ENCODE measurements at places on chromosomes 4 and X. TPM values are rescaled to one million over a fixed set of nuclear protein-coding genes. Genes with fewer than 3 reads are reported as not detected.
A peak's percentile ranks its signal among the peaks of the same experiment; 100 is the strongest.

- H3K4me1 ChIP-seq = peaks cover 3% of the 10 kb centered on the region
- peak; percentile 91 for DNase-seq
- no peak overlapping the region for H3K27ac ChIP-seq
- H3K4me3 ChIP-seq = no peak overlapping the region
- no peaks in the 10 kb centered on the region for H3K36me3 ChIP-seq
- H3K27me3 ChIP-seq = no peaks in the 10 kb centered on the region
Observed at GRCh38 chr4:54525602-54526001, 132.2 kb upstream of the KIT start.

PHOX2B gene
- not detected for polyA plus RNA-seq

H2BW2 gene
- not detected for polyA plus RNA-seq

GRCh38 chr4:72895408-72895807 is 174.1 kb downstream of the COX18 start:
- H3K36me3 ChIP-seq = no peaks in the 10 kb centered on the region
- no peak overlapping the region for H3K4me3 ChIP-seq
- no peaks in the 10 kb centered on the region for H3K27me3 ChIP-seq
- no peak overlapping the region for H3K27ac ChIP-seq
- no peak for DNase-seq

DNA sequence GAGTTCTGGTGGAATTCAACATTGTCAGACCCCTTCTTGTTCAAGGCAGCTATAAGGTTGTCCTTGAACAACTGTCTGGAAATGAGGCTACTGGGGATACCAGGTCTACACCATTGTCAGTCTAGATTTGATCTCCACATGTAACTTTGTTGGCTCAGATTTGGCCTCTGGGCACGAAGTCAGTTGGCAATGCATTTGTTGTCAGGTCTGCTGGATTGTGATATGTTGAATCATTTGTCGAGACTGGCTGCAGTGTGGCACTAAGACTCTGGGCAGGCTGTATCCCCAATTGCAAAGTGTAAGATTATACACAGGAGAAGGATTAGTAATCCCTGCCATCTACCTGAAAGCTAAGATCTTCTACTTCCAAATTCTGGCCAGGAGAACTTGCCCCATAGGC is 26.5 kb downstream of the ZNF81 start:
- H3K4me3 ChIP-seq = no peak overlapping the region
- H3K27me3 ChIP-seq = no peaks in the 10 kb centered on the region
- no peaks in the 10 kb centered on the region for H3K4me1 ChIP-seq
- H3K36me3 ChIP-seq = no peaks in the 10 kb centered on the region

GRCh38 chrX:75968293-75968692 is 183.2 kb upstream of the MAGEE2 start:
- no peak overlapping the region for H3K4me3 ChIP-seq
- no peak overlapping the region for H3K27ac ChIP-seq
- H3K4me1 ChIP-seq = no peaks in the 10 kb centered on the region
- no peak for DNase-seq
- H3K36me3 ChIP-seq = no peaks in the 10 kb centered on the region

DNA sequence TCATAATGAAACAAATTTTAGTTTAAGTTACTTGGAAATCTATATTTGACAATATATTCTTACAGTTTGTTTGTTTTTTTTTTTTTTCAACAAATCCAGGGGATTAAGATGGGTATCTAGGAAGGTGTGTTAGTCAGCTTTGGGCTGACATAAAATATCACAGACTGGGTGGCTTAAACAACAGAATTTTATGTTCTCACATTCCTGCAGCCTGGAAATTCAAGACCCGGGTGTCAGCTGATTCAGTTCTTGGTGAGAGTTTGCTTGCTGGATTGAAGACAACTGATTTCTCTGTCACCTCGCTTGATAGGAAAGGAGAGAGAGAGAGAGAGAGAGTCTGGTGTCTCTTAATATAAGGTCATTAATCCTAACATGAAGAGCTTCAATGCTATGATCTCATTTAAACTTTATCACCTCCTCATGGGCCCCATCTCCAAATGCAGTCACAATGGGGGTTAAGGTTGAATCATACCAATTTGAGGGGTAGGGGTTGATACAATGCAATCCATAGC is 465.2 kb downstream of the CENPC start:
- no peaks in the 10 kb centered on the region for H3K36me3 ChIP-seq
- no peak for DNase-seq
- H3K4me1 ChIP-seq = no peaks in the 10 kb centered on the region
- no peaks in the 10 kb centered on the region for H3K27me3 ChIP-seq
- no peak overlapping the region for H3K27ac ChIP-seq

GRCh38 chr4:127782275-127783025 is at the start of gene HSPA4L:
HSPA4L (plus strand) TSS chr4:127782322; CDS start chr4:127782551, 229 bp downstream.
- peak; percentile 45 for DNase-seq
- H3K27me3 ChIP-seq = no peaks in the 10 kb centered on the region
- no peaks in the 10 kb centered on the region for H3K4me1 ChIP-seq
- H3K36me3 ChIP-seq = no peaks in the 10 kb centered on the region

- peaks cover 7% of the 10 kb centered on the region for H3K27me3 ChIP-seq
- H3K36me3 ChIP-seq = no peaks in the 10 kb centered on the region
- no peaks in the 10 kb centered on the region for H3K4me1 ChIP-seq
- DNase-seq = no peak
Observed at GRCh38 chrX:1465286-1466231, 12.8 kb upstream of the ASMTL start.

- H3K27ac ChIP-seq = no peak overlapping the region
- H3K4me1 ChIP-seq = peaks cover 2% of the 10 kb centered on the region
- no peak overlapping the region for H3K4me3 ChIP-seq
- H3K27me3 ChIP-seq = no peaks in the 10 kb centered on the region
Observed at GRCh38 chr4:106048250-106048971, 153.1 kb downstream of the NPNT start.

DNA sequence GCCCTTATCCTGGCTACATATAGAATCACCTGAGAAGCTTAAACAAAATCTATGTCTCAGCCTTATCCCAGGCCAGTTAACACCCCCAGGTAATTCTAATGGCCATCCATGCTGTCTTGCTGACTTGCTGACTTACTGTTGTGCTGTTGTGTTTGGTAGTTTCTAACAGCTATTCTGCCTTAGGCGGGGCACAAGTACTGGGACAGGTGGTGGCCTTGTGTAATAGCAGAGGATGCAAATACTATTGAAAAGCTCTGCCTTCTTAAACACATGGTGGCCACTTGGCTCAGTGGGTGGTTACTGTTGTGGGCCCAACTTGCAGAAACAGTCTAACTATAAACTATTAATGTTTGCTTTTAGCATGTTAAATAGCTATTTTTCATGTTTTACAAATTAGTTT is 56.2 kb downstream of the CDS1 start:
- H3K27ac ChIP-seq = no peak overlapping the region
- H3K4me3 ChIP-seq = no peak overlapping the region
- peaks cover 2% of the 10 kb centered on the region for H3K4me1 ChIP-seq
- H3K36me3 ChIP-seq = no peaks in the 10 kb centered on the region

GRCh38 chr4:146029147-146029546 is 90.5 kb upstream of the ZNF827 start:
- no peak for DNase-seq
- no peaks in the 10 kb centered on the region for H3K4me1 ChIP-seq

DNA sequence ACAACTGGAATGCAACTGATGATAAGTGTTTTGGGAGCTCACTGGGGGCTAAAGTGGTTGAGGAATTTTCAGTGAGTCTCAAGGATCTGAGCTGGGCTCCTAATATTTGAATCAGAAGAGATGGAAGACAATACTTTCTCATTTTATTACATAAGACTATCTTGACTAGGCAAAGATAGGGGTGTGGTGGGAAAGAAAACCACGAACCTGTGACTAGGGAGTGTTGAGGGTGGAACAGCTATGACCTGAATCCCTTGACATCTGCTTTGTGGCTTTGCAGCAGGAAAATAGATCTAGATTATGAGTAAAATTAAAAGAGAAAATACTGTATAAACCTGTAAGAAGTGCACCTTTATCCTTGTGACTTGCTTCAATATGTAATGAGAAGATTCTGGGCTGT is 295.1 kb upstream of the TEX13A start:
- no peaks in the 10 kb centered on the region for H3K4me1 ChIP-seq
- DNase-seq = no peak
- no peaks in the 10 kb centered on the region for H3K27me3 ChIP-seq
- H3K4me3 ChIP-seq = no peak overlapping the region

- no peaks in the 10 kb centered on the region for H3K36me3 ChIP-seq
- H3K27me3 ChIP-seq = no peaks in the 10 kb centered on the region
- H3K4me1 ChIP-seq = no peaks in the 10 kb centered on the region
- no peak overlapping the region for H3K27ac ChIP-seq
- peak; percentile 47 for DNase-seq
Observed at GRCh38 chrX:68365341-68365740, 68.0 kb downstream of the OPHN1 start.

- H3K4me1 ChIP-seq = peaks cover 4% of the 10 kb centered on the region
- H3K36me3 ChIP-seq = no peaks in the 10 kb centered on the region
- no peak overlapping the region for H3K4me3 ChIP-seq
- DNase-seq = peak; percentile 7
- H3K27ac ChIP-seq = no peak overlapping the region
- H3K27me3 ChIP-seq = no peaks in the 10 kb centered on the region
Observed at GRCh38 chrX:11465648-11466411, 172.6 kb downstream of the AMELX start.

GRCh38 chr4:102557636-102558035 is 56.5 kb downstream of the NFKB1 start:
- peaks cover 2% of the 10 kb centered on the region for H3K4me1 ChIP-seq
- no peaks in the 10 kb centered on the region for H3K36me3 ChIP-seq
- no peak overlapping the region for H3K27ac ChIP-seq
- no peak overlapping the region for H3K4me3 ChIP-seq
- DNase-seq = no peak

GRCh38 chrX:316351-317325 is 2.0 kb downstream of the GTPBP6 start:
- no peak overlapping the region for H3K27ac ChIP-seq
- no peaks in the 10 kb centered on the region for H3K27me3 ChIP-seq
- peaks cover 2% of the 10 kb centered on the region for H3K4me1 ChIP-seq
- H3K36me3 ChIP-seq = peaks cover 32% of the 10 kb centered on the region

- H3K27me3 ChIP-seq = no peaks in the 10 kb centered on the region
- DNase-seq = no peak
- no peaks in the 10 kb centered on the region for H3K36me3 ChIP-seq
- no peak overlapping the region for H3K4me3 ChIP-seq
- no peaks in the 10 kb centered on the region for H3K4me1 ChIP-seq
Observed at GRCh38 chr4:66404141-66404540, 733.9 kb upstream of the EPHA5 start.

TMSB15B gene
- 9.0 TPM for polyA plus RNA-seq

PDGFRA gene
- polyA plus RNA-seq = 50.0 TPM

PRR32 gene
- polyA plus RNA-seq = not detected

DNA sequence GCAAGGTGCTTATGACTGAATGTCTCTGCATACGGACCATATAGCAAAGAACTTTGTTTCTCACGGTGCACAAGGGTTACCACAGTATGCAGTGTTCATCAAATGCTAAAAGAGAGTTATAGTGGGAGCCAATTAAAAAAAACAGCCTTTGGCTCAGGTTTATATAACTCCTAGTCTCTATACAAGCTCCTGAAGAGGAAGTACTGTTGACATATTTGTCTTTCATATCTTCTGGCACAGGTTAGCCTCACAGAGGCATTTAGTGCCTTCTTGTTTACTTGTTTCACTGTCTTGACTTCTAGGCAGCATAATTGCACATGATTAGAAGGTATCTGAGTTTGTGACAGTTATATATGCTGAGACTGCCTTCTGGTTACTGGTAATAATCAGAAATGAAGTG is 158.8 kb upstream of the FAM47C start:
- no peaks in the 10 kb centered on the region for H3K36me3 ChIP-seq
- H3K27me3 ChIP-seq = no peaks in the 10 kb centered on the region
- H3K4me1 ChIP-seq = no peaks in the 10 kb centered on the region
- DNase-seq = no peak

DNA sequence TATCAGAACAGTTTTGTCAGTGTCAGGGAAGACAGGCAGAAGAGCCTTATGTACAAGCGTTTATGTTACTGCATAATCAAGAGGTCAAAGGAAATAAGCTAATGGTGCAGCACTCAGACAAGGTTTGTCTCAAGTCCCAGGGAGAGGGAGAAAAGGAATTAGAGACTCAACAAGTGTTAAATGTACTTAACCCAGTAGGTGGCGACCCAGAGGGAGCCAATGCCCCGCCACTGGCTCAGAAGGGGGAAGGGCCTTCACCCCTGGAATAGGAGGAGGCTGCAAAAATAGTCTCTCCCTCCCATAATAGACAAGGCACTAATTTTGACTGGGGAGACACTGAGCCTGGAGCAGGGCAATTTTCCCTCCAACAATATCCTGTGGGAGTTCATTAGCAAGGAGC is 14.1 kb upstream of the PAPSS1 start:
- H3K27me3 ChIP-seq = peaks cover 4% of the 10 kb centered on the region
- no peak overlapping the region for H3K27ac ChIP-seq
- H3K36me3 ChIP-seq = no peaks in the 10 kb centered on the region
- no peak overlapping the region for H3K4me3 ChIP-seq
- DNase-seq = no peak

DNA sequence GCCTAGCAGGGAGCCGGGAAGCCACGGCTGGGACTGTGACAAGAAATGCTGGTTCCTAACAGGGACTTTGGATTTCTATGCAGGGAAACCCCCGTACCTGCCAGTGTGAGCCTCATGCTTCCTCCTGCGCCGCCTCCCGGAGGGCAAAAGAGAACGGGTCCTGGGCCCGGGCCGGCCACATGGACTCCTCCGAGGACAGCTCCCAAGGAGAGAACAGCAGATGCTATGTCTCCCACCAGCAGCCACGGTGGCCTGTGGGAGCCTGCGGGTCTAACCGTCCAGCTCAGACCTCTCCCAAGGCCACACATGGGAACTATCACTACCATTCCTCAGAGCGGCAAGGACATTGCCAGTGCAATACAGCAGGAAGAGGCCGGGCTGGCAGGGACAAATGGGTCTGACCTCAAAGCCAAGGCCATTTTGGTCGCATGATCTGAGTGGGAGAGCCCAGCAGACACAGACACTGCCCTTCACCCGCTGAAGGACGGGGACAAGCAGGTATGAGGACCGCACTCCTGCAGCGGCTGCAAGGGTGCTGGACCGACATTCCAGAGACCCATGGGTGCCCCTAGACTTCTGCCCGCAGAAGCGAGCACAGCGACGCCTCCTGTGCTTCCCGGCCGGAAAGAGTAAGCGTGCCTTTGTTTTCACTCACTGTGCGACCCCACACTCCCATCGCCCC is 4.5 kb upstream of the C4orf50 start:
- H3K27me3 ChIP-seq = no peaks in the 10 kb centered on the region
- no peak overlapping the region for H3K4me3 ChIP-seq
- DNase-seq = no peak
- H3K4me1 ChIP-seq = no peaks in the 10 kb centered on the region
- no peak overlapping the region for H3K27ac ChIP-seq

DNA sequence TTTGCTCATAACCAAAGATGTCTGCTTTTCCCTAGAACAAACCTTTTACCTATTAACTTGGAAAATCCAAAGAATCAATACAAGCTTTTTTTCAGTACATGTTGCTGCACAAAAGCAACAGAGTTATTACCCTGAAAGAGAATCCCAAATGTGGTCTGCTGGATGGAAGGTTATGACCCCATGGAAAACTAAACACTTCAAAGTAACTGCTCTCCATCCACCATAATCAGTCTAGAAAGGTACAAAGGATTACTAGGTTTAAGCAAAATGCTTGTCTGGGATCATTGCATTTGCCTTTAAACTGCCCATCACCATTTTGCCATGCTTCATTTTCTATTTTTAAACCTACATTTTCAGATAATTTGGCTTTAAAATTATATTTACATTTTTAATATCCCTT is 11.7 kb downstream of the MMRN1 start:
- H3K27me3 ChIP-seq = no peaks in the 10 kb centered on the region
- no peak overlapping the region for H3K4me3 ChIP-seq
- no peak for DNase-seq
- no peaks in the 10 kb centered on the region for H3K4me1 ChIP-seq

- no peaks in the 10 kb centered on the region for H3K36me3 ChIP-seq
- H3K27me3 ChIP-seq = no peaks in the 10 kb centered on the region
- no peak overlapping the region for H3K27ac ChIP-seq
- no peak for DNase-seq
- no peaks in the 10 kb centered on the region for H3K4me1 ChIP-seq
Observed at GRCh38 chr4:74364256-74364651, 691 bp upstream of the EREG start.

KCND1 gene
- 1.9 TPM for polyA plus RNA-seq

ADGRG2 gene
- 0.07 TPM for polyA plus RNA-seq
